ENCODE measurements at places on chromosomes 6 and 20. TPM values are rescaled to one million over a fixed set of nuclear protein-coding genes. Genes with fewer than 3 reads are reported as not detected.

- H3K27ac ChIP-seq: no peak overlapping the region
- DNase-seq: no peak
- H3K36me3 ChIP-seq: no peaks in the 10 kb centered on the region
- H3K4me1 ChIP-seq: no peaks in the 10 kb centered on the region
Measured at GRCh38 chr6:112114577-112115223, 27.3 kb downstream of the FAM229B start.

SIM1 gene
- total RNA-seq: not detected

CFB gene
- total RNA-seq: not detected

TFEB gene
- total RNA-seq: 15.7 TPM

DNA sequence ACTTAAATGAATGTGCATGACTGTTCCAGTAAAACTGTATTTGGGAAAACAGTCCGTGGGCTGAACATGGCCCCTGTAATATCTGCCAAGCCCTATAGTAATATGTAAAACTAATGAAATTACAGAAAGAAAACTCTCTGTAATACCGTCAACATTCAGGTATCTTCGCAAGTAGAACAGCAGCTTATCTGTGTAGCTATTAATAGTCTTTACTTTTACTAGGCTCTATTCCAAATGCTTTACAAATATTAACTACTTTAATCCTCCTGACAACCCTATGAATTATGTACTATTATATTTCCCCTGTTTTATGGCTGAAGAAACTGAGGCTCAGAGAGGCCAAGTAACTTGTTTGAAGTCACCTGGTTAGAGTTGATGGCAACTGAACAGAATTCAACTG lies 57.1 kb downstream of the DAAM2 start:
- no peaks in the 10 kb centered on the region for H3K27me3 ChIP-seq
- DNase-seq: no peak
- no peaks in the 10 kb centered on the region for H3K4me1 ChIP-seq
- no peak overlapping the region for H3K27ac ChIP-seq
- H3K36me3 ChIP-seq: no peaks in the 10 kb centered on the region
- H3K4me3 ChIP-seq: no peak overlapping the region

DNA sequence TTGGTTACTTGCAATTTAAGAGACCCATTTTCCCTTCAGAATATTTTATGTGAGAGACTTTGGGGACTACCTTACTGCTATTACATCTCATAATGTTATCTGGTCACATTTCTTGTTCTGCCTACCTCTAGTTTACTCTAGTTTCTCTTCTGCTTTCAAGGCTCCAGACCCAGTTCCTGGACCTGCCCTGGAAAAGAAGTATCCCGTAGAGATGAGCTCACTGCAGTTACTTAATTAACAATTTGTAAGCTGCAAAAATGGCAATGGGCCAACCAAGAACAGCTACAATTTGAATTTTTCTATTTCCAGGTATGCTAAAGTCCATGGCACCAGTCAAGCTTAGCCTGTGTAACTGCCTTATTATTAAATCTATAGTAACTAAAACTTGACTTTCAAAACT lies 25.0 kb downstream of the TAB2 start:
- no peaks in the 10 kb centered on the region for H3K27me3 ChIP-seq
- no peak overlapping the region for H3K27ac ChIP-seq
- peaks cover 86% of the 10 kb centered on the region for H3K4me1 ChIP-seq
- DNase-seq: no peak
- no peak overlapping the region for H3K4me3 ChIP-seq

LIME1 gene
- 162 TPM for total RNA-seq

MARCKS gene
- 2.2 TPM for total RNA-seq

GRCh38 chr6:7153789-7154188 lies 46.0 kb downstream of the RREB1 start:
- no peak for DNase-seq
- H3K4me1 ChIP-seq: peaks cover 58% of the 10 kb centered on the region
- H3K36me3 ChIP-seq: no peaks in the 10 kb centered on the region
- no peaks in the 10 kb centered on the region for H3K27me3 ChIP-seq

GRCh38 chr6:153727885-153728284 lies 311.2 kb upstream of the OPRM1 start:
- H3K27ac ChIP-seq: no peak overlapping the region
- no peak overlapping the region for H3K4me3 ChIP-seq
- H3K27me3 ChIP-seq: no peaks in the 10 kb centered on the region
- H3K36me3 ChIP-seq: no peaks in the 10 kb centered on the region
- no peak for DNase-seq

FAM83B gene
- total RNA-seq: not detected

GRCh38 chr6:148979014-148979901 lies 232.4 kb downstream of the UST start:
- no peak overlapping the region for H3K4me3 ChIP-seq
- no peaks in the 10 kb centered on the region for H3K27me3 ChIP-seq
- H3K4me1 ChIP-seq: no peaks in the 10 kb centered on the region
- H3K36me3 ChIP-seq: no peaks in the 10 kb centered on the region

SCUBE3 gene
- not detected for total RNA-seq

- no peaks in the 10 kb centered on the region for H3K36me3 ChIP-seq
- H3K4me3 ChIP-seq: no peak overlapping the region
- no peaks in the 10 kb centered on the region for H3K4me1 ChIP-seq
- DNase-seq: no peak
Measured at GRCh38 chr6:40181367-40181766, 247.1 kb upstream of the MOCS1 start.

OTOR gene
- not detected for total RNA-seq
